ENCODE measurements at places on chromosomes 3 and 15. TPM values are rescaled to one million over a fixed set of nuclear protein-coding genes. Genes with fewer than 3 reads are reported as not detected.
A peak's percentile ranks its signal among the peaks of the same experiment; 100 is the strongest.

DNA sequence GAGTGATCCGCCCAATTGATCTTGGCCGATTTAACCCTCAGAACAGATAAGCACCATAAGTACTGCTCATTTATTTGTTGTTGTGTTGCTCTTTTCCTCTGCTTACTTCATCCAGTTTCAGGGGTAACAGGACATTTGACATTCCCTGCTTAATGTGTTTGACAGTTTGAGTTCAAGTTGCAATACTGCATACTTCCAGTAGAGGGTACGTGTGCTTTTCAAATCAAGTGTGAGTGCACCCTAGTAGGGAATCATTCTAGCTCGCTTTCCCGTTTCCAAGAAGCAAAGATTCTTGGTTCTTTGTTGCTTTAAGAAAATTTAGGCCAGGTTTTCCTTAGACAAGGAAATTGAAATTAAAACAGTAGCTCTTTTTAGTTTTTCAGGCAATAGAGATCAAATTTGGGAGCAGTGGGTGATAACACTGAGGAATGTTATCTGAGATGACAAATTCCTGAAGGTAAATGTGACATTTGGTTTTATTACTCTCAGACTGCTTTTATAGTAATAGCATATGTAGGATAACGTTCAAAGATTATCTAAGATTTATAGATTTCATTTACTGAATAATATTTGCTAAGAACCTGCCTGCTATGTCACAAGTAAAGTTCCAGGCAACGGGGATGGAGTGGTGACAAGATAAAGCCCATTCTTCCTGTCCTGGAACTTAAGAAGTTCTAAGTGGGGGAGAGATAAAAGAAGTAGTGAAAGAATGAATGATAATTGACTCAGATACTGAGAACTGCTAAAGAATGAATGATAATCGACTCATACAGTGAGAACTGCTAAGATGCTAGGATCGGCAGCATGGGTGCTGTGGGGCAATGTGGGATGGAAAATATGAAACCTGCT lies 73.3 kb downstream of the SYNPR start:
- peak; percentile 56 for DNase-seq

GRCh38 chr15:90751300-90751825 lies 34.2 kb downstream of the BLM start:
- no peak for DNase-seq

DNA sequence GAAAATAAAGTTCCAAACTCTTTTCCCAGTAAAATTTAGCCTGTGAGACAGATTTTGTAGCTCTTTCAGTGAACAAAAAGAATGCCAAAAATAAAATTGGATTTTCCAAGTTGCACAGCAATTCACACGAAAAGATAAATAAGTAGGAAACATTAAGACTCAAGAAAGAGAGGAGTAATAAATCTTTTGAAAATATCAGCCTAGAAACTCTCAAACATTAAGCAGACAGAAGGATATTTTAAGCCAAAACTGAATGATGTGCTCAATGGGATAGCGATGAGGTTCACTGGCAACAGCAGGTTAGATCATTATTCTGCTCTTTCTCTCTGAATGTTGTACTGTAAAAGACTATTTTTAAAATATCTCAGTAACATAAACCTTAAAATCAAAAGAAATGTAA lies 115.0 kb downstream of the STAG1 start:
- no peak for DNase-seq

- no peak for DNase-seq
Observed at GRCh38 chr3:38454178-38454883, 641 bp downstream of the ACVR2B start.

DNA sequence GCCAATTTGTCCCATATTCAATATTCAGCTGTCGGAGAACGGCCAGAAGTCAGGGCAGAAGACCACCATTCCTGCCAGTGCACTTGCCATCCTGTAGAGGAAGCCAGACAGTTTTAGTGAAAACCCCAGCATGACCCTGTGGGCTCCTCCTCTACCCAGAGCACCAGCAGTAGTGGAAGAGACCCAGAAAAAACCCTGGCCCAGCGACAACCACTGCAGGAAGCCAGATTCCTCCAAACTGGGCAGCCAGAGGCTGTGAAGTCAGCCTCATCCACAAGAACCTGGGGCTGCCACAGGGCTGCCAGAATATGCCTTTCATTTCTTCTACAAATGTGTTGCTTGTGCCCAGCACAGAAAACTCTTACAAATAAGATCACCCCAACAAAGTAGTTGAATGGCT lies 67.3 kb downstream of the HMCES start:
- DNase-seq, result no peak

GRCh38 chr3:52798978-52799476 lies 4.4 kb downstream of the ITIH3 start:
- no peak for DNase-seq

DNA sequence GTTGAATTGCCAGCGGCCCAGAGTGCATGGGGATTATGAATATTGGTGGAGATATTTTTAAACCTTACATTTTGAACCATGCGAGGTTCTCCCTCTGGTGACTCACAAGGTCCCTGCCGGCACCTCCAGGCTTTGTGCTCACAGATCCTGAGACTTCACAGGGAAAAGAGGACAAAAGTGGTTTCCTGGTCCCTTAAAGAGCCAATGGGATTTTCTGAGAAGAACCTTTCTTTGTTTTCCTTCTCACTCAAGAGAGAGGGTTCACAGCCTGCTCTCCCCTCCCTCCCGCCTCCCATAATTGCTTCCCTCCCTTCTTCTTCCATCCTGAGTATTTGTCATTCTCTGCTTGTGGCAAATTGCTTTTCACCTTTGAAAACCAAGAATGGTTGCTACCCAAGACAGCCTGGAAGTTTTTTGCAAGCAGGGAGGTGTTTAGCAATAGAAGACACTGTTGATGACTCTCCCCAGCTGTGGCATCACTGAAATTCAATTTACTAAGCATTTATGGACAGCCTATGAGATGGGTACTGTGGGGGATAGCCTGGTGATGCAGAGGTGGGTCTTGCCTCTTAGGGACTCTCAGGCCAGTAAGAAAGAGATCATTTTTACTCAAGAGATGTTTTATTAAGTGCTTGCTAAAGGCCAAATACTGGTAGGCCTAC lies 76.6 kb downstream of the CPN2 start:
- DNase-seq, result no peak

GRCh38 chr15:70424937-70425411 lies 327.3 kb upstream of the TLE3 start:
- no peak for DNase-seq

GRCh38 chr3:194572143-194572789 lies 61.0 kb downstream of the TMEM44 start:
- DNase-seq, result peak; percentile 50

DNA sequence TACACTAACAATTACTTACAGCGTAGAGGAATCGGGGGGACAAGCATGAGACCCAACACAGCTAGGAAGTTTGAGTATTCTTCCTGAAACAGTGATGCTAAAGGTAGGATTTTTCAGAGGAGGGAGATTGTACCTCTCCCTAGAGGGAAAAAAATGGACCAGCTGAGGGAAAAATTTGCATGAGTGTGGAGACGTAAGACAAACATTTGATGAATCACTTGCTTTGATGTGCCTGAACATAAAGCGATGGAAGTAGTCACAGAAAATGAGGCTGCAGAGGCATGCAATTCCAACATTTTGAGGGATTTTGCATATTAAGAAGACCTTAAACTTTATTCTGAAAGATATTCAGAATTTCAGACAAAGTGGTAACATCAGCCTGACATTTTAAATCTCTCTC lies 102.2 kb downstream of the COL6A6 start:
- no peak for DNase-seq

DNA sequence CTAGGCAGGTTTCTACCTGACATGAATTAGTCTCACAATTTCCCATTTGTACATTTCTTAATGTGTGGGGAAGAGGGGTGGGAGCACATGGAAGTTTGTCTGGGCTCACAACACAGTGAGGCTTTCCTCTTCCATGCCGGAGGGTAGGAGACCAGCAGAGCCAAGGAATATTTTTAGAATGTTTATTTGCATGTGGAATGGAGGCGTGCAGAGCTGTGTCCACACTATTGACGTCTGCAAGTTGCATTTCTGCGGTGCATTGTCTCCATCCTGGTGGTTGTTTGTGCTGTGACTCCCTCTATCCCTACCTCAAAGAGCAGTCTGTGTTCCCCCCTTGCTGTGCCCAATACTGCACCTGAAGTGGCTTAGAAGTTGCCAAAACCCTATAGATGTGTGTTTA lies 103.1 kb upstream of the LRTM1 start:
- DNase-seq, result no peak

DNA sequence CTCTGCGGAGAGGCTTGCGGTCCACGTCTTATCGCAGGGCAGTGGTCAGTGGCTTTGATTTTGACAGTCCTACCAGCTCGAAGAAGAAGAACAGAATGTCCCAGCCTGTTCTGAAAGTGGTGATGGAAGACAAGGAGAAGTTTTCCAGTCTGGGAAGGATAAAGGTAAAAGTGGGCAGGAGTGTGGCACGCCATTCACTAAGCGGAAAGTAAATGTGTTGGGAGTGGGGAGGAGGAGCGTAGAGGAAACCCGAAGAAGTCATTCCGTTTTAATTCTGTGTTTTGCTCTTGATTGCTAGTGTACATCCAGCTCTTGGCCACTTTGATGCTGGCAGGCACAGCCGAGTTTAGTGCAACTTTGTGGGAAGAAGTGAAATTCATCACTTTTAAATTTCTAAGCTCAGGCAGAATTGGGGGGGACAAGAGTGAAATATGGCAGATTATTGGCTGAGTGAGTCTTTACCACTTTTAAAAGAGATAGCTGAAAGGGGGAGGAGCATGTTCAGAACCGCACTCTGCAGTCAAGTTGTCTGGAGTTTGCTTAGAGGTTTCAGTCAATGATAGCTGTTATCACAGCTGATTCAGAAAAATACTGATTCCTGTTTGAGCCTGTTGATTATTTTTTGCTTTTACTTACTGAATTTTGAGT lies 1.8 kb downstream of the ARHGEF26 start:
- DNase-seq, result no peak

DNA sequence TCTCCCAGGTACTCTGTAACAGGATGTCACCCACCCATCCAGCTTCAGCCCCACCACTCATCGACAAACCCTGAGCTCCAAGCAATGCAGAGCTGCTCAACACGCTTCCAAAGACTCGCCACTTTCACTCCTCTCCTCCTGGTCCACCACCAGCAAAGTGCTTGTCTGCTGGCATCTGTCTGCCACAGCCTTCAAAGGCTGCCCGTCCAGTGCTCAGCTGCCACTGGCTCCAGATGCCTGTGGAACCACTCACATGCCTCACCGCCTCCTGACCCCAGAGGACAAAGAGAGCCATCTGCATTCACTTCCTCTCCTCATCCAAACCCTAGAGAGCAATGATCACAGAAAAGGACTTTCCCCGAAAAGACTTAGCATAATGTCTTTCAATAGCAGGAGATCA lies 109.5 kb upstream of the OCA2 start:
- DNase-seq, result no peak

GRCh38 chr15:83747718-83748110 lies 93.8 kb downstream of the ADAMTSL3 start:
- no peak for DNase-seq

- no peak for DNase-seq
Observed at GRCh38 chr15:71044006-71044405, 71.3 kb upstream of the THSD4 start.

- DNase-seq, result no peak
Observed at GRCh38 chr3:136728473-136728872, 23.7 kb downstream of the STAG1 start.

GRCh38 chr3:13233487-13234485 lies 160.6 kb upstream of the IQSEC1 start:
- DNase-seq, result no peak

DNA sequence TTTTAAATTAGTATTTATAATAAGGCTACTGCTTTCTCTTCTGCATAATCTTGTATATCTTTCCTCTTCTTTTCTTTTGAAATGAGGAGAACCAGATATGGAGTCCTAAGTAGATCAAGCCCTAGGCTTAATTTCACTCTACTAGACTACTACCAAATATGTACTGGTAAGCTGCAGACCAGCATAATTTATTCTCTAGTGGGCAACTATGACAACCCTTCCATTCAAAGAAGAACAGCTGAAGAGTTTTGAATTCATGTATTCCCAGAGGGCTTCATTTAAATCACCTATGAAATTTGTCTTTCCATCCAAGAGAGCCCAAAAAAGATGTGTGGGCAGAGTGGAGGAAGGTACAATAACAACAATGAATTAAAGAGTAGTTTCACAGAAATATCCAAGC lies 10.0 kb downstream of the RAD18 start:
- no peak for DNase-seq

DNA sequence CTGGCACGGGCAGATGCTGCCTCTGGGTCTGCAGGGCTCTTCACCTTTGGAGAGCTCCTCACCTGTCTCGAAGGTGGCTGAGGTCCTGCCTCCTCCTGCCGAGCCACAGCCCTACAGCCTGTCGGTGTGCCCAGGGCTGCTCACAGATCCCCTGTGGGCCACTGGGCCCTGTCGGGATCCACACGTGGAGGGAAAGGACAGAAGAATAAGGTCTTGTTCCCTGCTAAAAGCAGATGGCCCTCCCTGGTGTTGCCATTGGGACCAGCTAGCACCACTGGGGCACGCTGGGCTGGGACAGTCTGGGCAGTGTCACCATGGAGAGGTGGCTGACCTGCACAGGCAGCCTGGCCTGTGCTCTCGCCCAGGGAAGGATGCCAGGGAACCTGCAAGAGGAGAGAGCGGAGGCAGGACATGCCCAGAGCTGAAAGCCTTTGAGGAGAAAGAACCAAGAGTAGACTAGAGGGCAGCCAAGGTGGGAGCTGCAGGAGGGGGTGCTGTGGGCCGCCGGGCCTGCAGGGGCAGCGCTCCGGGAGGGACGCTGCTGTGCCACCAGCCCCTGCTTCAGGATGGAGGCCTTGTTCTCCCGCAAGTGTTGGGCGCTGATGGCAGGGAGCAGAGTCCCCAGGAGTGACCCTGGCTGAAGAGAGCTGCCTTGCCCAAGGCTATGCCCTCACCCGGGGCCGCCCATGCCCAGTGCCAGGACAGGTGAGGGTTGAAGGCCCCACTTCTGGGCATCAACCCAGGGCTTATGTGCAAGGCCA lies 210.2 kb downstream of the XXYLT1 start:
- no peak for DNase-seq

- peak; percentile 76 for DNase-seq
Observed at GRCh38 chr3:17639765-17640164, 102.7 kb downstream of the TBC1D5 start.

- no peak for DNase-seq
Observed at GRCh38 chr3:129983561-129983960, 9.0 kb downstream of the TRH start.

The MYEF2 gene
- total RNA-seq, result 11.5 TPM

The WDR82 gene
- 33.5 TPM for total RNA-seq

The SLCO2A1 gene
- not detected for total RNA-seq

The TICRR gene
- 5.2 TPM for total RNA-seq

The C2CD4A gene
- total RNA-seq, result 0.63 TPM

The USP13 gene
- 4.4 TPM for total RNA-seq

The EBLN2 gene
- total RNA-seq, result 3.4 TPM

The INKA1 gene
- 0.26 TPM for total RNA-seq

The FBXL2 gene
- 7.3 TPM for total RNA-seq

The HTR3E gene
- total RNA-seq, result not detected

Data from NCI-H460 (cell line).